ENCODE measurements at places on chromosomes 5 and 9.

- peak; percentile 37 for DNase-seq
Measured at GRCh38 chr9:109926421-109926869, 146.4 kb downstream of the PALM2AKAP2 start.

- no peak for DNase-seq
Measured at GRCh38 chr9:95048225-95049087, 269.1 kb downstream of the FANCC start.

- DNase-seq = no peak
Measured at GRCh38 chr5:58738336-58738735, 155.5 kb downstream of the RAB3C start.

- DNase-seq = no peak
Measured at GRCh38 chr9:132079391-132080091, at the start of gene MED27. MED27 (minus strand) TSS chr9:132079867; CDS start chr9:132079844, 23 bp downstream.

- DNase-seq = no peak
Measured at GRCh38 chr5:73902327-73903051, 276.5 kb downstream of the ARHGEF28 start.

GRCh38 chr5:11427569-11427968, 476.7 kb downstream of the CTNND2 start:
- no peak for DNase-seq

GRCh38 chr9:110440172-110440571, 102.5 kb upstream of the TXNDC8 start:
- DNase-seq = no peak

DNA sequence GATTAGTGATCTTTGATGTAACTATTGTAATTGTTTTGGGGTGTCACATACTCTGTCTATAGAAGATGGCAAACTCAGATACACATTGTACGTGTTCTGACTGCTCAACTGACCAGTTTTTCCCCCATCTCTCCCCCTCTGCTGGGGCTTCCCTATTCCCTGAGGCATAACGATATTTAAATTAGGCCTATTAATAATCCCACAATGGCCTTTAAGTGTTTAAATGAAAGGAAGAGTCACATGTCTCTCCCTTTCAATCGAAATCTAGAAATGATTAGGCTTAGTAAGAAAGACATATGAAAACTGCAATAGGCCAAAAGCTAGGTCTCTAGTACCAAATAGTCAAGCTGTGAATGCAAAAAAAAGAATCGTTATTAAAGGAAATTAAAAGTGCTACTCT, 265.6 kb downstream of the TMEM232 start:
- DNase-seq = no peak

- DNase-seq = no peak
Measured at GRCh38 chr5:89493414-89493813, 610.4 kb upstream of the MEF2C start.

GRCh38 chr5:172413601-172414171, 40.6 kb downstream of the SH3PXD2B start:
- peak; percentile 85 for DNase-seq

DNA sequence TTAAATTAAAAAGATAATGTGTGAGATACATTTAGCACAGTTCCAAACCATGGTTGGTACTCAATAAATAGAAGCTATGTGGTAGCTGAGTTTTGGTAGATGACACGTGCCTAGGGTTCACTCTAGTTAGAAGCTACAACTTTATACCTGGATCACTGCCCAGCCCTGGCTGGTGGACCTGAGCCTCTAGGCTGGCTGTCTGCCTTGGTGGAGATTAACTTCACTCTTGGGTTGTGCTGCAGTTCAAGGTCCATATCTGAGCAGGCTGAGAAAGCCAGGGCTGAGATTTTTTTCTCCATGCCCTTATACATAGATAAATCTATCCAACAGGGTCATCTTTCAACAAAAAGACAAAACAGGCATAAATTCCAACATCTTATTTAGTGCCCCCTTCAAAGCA, 44.6 kb upstream of the SPDL1 start:
- no peak for DNase-seq

- no peak for DNase-seq
Measured at GRCh38 chr5:26894719-26895263, 143.6 kb downstream of the CDH9 start.

All from vagina (tissue), 2 donors.